ENCODE measurements at places on chromosomes 4 and X.
A peak's percentile ranks its signal among the peaks of the same experiment; 100 is the strongest.

GRCh38 chr4:98539741-98540140 is 118.7 kb downstream of the TSPAN5 start:
- DNase-seq, result no peak

DNA sequence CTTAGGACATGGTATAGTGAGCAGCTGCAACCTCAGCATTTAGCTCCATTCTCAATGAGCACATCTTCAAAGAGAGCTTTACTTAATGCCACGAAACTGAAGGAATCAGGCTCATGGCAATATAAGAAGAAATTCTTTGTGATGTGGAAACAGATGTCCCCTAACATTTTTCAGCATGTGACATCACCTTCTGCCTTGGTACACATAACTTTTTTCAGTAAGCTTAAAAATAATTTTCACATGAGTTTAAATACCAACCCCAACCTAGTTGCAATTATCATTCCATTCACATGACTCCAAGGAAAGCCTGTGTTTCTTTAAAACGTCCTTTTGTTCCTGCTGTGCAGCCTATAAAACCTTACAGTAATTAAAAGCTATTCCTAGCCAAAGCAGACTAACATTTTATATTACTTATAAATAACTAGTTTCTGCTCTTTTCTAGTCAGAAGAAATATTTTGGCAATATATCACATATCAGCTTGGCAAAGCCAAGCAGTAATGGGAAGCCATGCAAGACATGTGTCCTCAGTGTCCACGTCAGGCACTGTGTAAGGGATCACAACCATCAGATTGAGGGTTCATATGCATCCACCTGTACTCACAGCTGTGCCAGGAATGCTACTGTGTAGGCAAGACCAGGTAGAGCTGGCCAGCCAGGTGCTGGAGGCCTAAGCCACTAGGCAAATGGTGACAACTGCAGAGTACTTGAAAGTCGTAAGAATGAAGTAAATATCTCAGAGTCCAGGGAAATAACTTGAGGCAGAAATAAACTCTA is 466.6 kb downstream of the INPP4B start:
- DNase-seq, result peak; percentile 56

DNA sequence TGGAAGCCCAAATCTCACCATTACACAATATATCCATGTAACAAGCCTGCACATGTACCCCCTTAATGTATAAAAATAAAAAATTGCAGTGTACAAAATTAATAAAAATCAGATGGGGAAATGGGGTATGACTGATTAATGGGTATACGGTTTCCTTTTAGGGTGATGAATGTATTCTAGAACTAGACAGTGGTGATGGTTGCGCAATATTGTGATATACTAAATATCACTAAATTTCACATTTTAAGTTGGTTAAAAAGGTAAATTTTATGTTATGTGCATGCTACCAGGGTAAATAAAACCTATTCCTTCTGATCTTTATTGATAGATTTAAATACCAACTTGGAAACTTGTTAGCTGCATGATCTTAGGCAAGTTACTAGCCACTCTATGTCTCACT is 129.4 kb downstream of the SPANXA1 start:
- no peak for DNase-seq

GRCh38 chr4:189046642-189047041 is 894.0 kb upstream of the FRG1 start:
- DNase-seq, result peak; percentile 27

DNA sequence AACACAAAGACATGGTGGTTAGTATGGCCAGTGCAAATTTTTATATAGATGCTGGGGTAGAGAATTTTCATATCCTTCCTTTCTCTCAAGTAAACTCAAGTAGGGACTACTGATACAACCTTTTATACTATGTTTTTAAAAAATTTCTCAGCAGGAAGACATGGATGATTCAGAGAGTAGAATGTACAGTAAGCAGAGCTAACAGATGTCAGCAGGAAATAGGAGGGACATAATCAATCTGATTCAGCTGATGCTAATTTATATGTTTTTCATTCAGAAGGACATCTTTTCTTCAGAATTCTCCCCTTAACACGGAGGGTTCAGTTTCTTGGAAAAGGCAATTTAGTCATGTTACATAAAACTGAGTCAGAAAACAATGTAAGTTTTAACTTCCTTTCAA is 95.4 kb downstream of the GRIA2 start:
- no peak for DNase-seq

DNA sequence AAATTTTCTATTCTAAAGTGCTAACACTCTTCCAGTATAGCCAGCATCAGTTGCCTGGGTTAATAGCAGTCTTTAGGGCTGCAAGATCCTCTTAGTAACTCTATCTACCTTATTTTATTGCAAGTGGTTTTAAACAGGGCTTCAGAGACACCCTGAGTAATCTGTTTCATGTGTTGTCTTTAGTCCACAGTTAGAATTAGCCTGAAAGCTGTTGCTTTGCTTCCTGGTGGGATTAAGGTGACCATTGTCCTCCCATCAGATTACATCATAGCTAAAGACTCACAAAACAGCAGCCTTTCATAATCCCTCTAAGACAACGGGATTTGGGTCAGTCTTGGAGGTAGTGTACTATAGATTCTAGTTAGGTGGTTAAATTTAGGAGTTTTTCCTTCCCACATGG is 7.5 kb downstream of the UCHL1 start:
- DNase-seq, result no peak

- DNase-seq, result no peak
Measured at GRCh38 chrX:101191217-101191750, 28.3 kb upstream of the DRP2 start.

DNA sequence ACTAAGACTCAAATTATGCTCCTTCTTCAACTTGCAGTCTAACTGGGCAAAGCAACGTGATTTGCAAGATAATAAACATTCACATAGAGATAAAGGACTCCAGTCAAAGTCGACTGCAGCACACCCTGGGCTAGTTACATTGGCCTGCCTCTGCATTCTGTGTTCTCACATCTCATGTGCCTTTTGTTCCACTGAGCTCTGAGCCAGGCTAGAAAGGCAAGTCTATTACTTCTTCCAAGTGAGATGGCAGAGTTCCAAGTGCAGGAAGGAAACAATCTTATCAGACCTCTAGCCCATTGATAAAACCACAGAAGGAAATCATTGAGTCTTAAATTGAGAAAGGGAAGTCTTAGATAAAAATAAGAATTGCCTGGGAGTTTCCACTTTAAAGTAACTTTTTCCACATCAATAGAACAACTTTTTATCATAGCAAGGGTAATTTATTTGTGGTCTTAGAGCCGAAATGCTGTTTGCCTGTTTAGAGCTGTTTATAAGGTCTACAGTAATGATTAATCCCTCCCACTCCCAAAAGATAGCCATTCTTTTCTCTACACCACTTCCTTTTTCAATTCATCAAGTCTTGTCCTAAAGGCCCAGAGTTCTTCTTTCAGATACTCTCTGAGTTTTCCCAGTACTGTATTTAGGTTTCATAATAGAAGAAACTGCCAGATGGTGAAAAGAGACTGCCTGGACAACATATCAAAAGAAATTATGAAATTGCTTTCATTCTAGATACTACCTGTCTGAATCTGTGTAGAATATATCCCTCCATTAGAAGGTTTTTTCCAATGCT is 200.2 kb downstream of the GUCY2F start:
- DNase-seq, result no peak

DNA sequence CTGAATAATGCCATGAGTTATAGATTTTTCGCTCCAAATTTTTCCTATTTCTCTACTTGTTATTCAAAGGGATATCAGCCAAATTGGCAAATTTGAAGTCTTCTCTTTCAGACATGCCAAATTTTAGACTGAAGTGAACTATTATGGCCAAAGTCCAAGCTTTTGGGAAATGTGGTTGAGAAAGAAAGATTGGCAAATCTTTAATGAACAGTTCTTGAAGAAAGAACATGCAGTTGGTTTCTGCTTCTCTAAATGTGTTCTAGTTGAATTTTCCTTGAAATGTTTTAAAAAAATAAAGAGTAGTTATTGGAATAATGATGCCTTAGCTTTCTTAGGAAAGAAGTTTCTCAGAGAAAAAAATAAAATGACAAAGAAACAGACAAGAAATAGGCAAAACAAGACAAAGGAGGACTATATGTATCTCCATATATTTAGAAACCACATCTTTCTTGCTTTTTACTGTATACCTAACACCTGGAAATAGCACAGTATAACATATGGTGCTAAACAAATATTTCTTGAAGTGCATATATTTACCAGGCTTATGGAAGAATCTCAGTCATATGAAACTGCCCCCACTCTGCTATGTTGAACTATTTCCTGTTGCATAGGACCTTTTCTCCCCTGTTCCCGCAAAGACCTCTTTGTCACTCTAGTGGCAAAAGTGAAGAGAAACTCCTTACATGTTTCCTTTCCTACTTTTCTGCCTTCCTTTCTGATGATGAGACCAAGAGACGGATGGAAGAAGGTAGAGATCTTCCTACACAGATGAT is 250.0 kb downstream of the ARHGAP24 start:
- DNase-seq, result no peak

- no peak for DNase-seq
Measured at GRCh38 chr4:98625920-98626319, 32.5 kb downstream of the TSPAN5 start.

GRCh38 chrX:41108007-41108406 is 22.8 kb downstream of the USP9X start:
- DNase-seq, result no peak

DNA sequence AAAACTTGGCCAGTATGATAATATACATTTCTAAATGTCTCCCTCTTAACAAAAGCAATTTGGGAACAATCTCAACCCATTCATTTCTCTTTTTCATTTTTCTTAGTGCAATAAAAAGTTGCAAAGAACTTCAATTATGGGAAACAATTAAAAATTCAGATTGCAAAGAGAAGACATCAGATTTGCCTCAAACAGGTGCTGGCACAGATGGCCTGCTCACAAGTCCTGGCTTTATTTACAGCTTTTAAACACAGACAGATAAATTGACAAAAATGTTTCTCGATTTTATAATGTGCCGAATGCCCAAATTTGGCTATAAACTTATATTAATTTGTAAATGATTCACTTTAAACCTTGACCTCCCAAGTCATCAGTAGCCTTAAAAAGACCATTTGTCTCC is 28.7 kb downstream of the SLC4A4 start:
- no peak for DNase-seq

GRCh38 chrX:123337886-123338639 is 154.0 kb downstream of the GRIA3 start:
- DNase-seq, result no peak

DNA sequence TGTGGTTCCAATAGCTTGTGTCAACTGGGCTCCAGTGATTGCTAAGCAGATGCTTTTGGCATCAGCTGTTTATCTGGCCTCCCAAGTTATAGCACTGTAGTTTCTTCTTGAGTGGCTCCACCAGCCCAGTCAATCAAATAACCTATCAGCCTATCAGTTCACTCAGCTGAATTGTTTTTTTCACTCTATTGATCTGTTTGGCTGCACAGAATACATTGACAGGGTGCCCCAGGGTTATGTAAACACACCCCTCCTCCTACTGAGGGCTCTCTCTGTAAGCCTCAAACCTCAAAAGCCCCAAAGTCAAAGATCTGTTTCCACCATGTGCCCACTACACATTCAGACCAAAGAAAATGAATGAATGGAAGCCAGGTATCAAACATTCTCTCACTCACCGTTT is 214.0 kb downstream of the HS6ST2 start:
- DNase-seq, result no peak

DNA sequence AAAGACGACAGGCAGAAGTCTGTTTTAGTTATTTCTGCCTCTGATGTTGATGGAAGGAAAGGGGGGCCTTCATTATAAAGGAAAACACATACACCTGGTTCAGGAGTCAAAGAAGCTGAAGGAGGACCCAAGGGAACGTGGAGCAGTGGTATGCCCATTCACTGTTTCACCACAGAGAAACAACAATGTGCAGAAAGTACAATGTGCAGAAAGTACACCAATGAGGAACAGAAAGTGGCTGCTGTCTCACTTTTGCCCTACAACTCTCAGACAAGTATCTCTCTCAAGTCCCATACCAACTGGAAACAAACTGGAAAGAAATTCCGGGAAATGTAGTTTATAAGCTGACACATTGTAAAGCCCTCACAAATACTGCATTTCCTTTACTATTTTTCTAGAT is 564.5 kb downstream of the TRAM1L1 start:
- no peak for DNase-seq

DNA sequence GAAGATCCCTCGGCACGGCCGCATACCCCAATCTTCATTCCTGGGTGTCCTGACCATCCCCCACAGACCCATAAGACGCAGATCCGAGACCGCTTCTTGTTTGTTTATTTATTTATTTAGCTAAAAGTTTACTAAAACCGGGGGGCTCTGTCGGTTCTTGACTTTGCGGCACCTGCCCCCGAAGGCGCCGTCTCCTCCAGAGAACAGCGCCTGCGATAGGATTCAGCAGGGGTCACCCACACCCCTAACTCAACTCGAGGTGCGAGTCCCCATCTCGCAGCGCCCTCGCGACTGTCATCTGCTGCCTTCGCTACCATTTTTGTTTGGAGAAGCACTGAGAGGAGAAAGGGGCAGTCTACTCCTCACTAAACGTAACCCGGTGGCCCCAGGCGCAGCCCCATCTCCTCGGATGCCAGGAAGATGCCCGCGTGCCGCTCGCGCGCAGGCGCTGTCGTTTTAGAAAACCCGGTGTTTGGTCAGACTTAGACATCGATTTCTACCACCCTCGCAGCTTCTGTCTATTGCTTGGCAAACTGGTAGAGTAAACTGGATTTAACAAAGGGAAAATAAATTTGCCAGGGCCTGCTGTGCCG is 18.9 kb upstream of the GPR101 start:
- DNase-seq, result no peak

DNA sequence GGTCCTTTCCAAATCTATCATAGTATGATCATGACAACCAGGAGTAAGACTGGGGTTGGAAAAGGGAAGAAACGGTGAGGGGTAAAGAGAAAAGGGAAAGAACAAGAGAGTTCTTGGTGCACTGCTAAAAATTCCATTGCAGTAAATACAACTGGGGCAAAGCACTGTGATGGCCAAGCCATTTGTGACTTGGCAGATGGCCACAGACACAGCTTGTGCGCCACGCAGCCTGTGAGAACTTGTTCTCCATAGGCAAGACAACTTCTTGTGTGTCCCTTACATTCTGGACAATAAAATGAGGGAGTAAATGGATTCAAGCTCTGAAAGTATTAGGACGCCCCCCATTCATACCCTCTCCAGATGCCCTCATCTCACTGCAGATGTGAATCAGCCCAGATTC is 10.9 kb downstream of the MFAP3L start:
- no peak for DNase-seq

GRCh38 chrX:73913580-73913979 is 350.6 kb downstream of the CHIC1 start:
- no peak for DNase-seq

DNA sequence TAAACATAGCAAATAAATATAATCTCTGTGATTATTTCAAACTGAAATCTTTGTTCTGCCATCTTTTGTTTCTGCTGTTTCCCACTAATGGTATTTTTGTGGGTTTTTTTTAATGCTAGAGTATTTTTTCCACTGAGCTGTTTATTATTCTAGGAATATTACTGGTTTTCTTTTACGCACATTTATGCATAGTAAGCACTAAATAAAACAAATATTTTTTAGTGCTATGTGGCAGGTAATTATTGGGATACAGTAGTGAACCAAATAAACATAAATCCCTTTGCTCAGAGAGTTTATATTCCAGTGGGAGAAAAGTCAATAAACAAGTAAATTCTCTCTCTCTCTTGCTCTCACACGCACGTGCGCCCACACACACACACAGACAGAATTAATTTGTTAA is 397.4 kb downstream of the PRDM5 start:
- DNase-seq, result no peak

GRCh38 chr4:88382621-88383020 is 4.0 kb downstream of the HERC6 start:
- peak; percentile 1 for DNase-seq

- DNase-seq, result no peak
Measured at GRCh38 chrX:149506349-149506748, 1.2 kb upstream of the IDS start.

Data from kidney glomerular epithelial cell (primary cell).